ENCODE measurements at places on chromosomes 3 and 15.
A peak's percentile ranks its signal among the peaks of the same experiment; 100 is the strongest.

DNA sequence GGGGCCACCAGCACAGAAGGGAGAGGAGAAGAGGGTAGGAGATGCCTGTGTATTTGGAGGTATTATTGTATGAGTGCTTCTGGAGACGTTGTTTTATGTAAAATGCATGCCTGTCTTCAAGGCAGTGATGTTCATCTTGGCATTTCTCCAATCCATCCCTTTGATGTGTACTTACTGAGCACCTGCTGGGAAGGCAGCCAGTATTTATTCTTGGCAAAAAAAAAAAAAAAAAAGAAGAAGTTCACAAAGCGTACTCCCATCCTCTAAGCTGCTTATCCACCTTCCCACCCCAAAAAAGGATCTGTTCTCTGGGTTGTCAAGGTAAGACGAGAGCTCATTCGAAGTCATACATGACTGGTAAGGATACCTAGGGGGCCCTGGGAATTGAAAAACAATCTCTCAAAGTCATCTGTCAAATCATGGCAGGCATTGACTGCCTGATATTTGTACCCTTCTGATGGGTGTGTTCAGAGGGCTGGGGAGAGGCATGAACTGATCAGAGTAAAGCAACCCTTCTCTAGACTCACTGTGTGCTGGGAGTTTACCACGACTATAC lies 30.0 kb upstream of the SLC6A1 start:
- no peak for DNase-seq

DNA sequence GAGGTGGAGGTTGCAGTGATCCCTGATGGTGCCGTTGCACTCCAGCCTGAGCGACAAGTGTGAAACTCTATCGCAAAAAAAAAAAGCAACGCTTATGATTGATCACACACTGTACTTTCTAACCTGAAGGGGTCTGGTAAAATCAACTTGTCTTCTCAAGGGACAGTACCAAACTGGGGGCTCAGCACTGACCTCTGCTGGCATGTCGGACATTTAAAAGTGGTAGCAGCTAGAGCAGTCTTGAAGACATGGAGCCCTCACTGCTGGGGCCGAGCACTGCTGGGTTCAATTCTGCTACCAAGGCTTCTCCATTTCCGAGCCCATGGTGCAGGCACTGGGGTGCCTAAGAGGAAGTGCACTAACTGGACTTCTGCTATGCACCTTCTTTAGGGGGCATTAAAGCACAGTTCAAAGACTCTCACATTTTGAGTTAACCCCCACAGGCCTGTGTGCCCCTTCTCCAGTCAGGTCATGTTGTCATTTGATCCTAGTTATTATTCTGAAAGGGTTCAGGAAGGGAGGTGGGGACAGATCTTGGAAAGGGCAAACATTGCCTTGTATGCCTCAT lies 26.4 kb upstream of the LAMP3 start:
- no peak for DNase-seq

- peak; percentile 50 for DNase-seq
Measured at GRCh38 chr3:16474216-16474615, 39.3 kb downstream of the RFTN1 start.

DNA sequence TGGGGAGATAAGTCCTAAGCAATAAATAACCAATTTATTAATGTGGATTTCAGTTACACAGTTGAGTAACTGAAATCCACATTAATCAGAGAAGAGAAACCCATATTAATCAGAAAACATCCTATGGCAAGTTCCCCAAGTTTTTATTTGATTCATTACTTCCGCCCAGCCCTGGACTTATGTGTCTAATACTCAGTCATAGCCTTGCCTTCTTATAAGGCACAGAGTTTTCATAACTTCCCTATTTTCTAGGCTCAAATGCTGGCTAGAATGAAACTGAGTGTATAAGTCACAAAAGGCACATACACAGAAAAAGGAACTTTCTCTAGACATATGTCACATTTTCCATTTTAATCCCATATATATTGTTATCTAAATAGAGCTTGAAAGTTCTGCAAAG lies 28.8 kb downstream of the CD47 start:
- DNase-seq = no peak

DNA sequence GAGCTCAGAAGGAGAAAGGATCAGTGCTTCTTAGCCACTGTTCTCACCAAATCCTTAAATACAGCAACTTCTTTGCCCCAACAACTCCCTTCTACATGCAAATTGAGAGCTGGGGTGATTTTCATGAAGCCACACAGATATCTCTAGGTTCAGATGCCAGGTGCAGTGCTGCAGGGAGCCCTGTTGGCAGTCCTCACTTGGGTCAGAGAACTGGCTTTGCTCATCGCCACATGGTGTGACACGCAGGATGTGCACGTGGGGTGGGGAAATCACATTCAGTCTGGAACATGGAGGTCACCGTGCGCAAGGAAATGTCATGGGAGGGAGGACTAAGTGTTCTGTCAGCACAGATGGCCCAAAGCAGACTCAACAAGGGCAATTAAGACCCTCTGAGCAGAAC lies 103.8 kb downstream of the WDR76 start:
- no peak for DNase-seq

- DNase-seq = no peak
Measured at GRCh38 chr15:35669432-35670045, 123.6 kb upstream of the DPH6 start.

DNA sequence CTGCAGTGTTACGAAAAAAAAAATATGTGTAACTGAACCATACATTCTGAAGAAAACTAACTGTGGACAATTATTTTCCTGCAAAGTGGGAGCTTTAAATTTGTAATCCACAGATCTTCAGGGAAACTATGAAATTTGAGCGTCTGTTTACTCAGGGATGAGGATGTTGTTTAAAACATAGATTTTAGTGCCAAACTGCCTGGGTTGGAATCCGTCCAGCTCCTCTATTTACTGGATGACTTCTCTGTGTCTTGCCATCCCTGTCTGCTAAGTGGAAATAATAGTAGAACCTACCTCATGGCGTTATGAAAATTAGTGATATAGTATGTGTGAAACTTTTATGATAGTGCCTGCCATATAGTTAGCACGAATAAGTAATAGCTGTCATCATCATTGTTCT lies 666.5 kb downstream of the SQOR start:
- no peak for DNase-seq

GRCh38 chr3:139906418-139906817 lies 28.6 kb upstream of the CLSTN2 start:
- DNase-seq = peak; percentile 8

DNA sequence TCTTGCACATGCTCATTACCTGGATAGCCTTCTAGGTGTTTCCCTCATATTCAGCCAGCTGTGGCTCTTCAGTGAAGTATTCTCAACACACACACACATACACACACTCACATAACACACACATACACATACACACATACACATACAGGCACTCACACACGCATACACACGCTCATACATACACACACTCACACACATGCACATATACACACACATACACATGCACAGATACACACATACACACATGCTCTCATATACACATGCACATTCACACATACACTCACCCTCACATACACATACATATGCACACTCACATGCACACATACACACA lies 41.2 kb downstream of the GRK7 start:
- no peak for DNase-seq

DNA sequence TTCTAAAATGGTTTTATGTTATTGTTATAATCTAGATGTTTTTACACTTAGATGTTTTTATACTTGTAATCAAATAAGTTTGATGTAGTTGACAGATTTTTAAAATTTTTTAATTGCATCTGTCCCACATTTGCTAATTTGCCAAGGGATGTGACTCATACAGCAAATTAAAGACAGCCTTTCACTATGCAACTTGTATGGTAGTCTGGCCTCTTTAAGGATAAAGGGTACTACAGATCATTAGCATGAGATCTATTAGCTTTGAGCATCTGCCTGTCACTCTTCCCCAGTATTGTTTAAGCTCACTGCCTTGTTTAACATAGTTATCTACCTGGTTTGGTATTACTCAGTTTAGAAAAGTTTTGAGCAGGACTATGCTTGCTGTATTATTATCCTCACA lies 83.0 kb downstream of the NPTN start:
- DNase-seq = no peak

DNA sequence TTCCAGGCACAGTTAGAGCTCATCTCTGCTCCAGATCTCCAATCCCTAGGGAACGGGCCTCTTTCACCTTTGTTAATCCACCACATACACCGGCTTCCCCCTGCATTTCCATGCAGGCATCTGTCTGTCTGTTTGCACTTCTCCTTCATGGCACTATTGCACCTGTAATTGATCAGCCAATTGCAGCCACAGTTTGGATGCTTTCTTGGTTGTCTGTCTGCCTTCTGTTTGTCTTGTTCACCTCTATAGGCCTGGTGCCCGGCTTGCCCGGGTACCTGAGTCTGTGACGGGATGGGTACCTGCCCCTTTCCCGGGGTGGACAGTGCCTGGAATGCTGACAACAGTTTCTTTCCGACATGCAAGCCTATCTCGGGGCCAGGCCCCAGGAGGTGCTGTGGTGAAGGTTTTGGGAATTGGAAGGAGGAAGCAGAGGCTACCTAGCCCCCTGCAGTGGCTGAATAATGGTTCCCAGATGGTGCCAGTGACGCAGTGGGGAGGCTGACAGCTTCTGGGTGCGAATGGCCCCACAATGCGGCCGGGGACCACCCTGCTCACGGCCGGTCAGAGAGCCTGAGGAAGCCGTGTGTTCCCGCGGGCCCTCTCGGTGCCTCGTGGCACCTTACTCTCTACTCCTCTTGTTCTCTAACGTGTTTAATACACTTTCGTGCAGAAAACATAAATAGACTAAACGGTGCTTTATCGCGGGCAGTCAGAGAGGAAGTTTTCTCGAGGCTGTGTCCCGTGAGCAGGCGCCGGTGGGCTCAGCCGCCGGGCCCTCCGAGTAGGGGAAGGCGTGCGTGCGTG lies 31.3 kb upstream of the RAB6B start:
- no peak for DNase-seq

DNA sequence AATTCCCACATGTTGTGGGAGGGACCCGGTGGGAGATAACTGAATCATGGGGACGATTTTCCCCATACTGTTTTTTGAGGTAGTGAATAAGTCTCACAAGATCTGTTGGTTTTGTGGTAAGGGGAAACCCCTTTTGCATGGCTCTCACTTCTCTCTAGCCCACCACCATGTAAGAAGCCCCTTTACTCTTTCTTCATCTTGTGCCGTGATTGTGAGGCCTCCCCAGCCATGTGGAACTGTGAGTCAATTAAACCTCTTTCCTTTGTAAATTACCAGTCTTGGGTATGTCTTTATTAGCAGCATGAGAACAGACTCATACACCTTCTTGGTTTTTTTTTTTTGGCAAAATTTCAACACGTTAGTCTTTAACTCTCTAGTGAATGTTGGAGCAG lies 18.1 kb downstream of the ARL8B start:
- no peak for DNase-seq

- no peak for DNase-seq
Measured at GRCh38 chr15:64016257-64016656, 30.0 kb downstream of the DAPK2 start.

DNA sequence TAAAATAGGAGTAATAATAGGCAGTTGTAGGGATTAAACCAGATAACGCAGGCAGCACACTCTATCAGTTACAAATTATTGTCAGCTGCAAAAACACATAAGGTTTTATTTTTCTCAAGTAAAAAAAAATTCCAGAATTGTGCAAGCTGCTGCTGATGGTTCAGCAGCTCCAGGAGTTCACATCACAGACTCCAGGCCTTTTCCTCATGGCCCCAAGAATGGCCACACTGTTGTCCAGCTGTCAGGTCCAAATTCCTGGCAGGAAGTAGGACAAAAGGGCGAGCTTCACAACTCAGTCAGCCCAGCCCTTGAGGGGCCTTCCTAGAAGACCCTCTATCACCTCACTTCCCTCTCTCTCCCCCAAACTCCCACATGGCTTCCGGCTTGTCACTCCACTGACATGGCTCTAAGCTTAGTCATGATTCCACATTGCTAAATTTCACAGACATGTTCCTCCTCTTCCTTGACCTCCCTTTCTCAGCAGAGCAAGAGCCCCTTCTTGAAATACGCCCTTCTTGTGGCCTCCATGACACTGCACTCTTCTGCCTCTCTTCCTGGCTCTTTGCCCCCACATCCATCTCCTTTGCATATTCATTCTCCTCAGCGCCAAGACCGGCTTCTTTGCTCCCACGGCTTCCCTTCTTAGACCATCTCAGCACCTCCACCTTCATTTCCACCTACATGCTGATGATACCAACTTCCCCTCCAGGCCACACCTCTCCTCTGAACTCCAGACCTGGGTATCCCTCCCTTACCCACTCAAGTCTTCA lies 27.4 kb upstream of the FAM174B start:
- no peak for DNase-seq

DNA sequence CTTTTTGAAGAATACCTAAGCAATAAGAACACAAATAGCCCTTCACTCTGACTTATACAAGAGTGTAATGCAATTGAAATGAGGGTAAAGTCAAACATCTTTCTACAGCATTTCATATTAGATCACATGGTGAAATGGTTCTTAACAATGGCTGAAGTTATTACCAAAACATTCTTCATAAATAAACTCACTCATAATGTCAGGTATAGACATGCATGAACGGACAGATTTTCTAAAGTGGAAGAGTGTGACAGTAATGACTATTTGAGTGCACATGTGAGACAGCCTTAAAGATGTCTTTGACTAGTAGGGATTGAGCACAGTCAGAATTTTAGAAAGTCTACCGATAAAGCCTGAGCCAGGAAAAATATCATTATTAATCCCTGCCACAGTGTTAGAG lies 471.0 kb downstream of the ZPLD1 start:
- no peak for DNase-seq

GRCh38 chr3:150049317-150049716 lies 78.6 kb upstream of the PFN2 start:
- DNase-seq = peak; percentile 29

- DNase-seq = no peak
Measured at GRCh38 chr3:185739264-185739701, 85.6 kb downstream of the IGF2BP2 start.

DNA sequence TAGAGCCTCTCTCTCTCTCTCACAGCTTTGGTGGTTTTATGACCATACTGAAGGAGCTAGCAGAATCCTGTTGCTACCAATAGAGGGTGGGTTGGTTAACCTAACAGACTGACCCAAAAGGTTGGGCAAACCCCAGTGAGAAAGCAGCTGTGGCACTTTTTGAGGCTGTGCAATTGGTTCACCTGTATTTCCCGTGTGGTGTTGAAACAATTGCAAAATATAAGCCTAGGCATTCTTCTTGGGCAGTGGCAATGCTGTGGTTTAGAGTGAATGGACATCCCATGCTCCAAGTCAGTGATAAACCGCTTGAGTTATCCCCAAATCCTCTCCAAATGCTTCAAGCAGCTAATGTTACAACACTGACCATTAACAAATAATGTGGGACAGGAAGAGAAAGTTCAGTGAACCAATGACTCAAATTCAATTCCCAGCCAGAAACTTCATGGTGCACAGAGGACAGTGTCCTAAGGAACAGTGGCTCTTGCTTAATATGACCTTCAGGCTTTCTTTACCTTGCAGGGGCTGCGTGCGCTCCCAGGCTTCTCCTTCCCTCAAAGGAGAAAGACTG lies 261.9 kb upstream of the ICE2 start:
- no peak for DNase-seq

All from HFFc6 (cell line).